ENCODE measurements at places on chromosomes 5 and 9.

DNA sequence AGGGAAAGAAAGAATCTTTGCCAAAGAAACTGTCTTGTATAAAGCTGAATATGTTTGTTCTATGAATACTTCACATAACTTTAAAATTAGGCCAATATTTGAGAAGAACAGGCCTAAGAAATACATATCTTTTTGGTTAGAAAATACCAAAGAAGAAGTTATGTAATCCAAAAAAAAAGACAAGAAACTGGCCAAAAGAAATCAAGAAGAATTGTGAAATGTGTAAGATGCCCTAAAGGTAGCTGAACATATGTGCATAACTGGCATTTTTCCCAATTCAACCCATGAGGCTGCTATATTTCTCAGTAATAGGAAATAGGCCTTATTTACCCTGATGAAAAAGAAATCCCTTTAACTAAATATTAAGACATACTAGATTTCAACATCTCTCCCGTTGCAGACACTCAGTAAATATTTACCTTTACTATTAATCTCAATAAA, 290.0 kb downstream of the CETN3 start:
- DNase-seq = no peak

- no peak for DNase-seq
Observed at GRCh38 chr9:21504894-21505293, 22.8 kb upstream of the IFNE start.

DNA sequence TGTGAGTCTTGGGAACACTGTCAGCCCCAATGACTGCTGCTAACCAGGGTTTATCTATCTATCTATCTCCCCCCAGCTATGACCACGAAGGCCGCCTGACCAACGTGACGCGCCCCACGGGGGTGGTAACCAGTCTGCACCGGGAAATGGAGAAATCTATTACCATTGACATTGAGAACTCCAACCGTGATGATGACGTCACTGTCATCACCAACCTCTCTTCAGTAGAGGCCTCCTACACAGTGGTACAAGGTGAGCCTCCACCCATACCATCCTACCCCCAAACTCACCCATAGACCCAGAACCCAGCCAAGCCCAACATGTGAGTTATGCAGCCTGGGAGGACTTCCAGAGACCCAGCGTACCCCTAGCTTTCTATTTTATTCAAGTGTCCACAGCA, 65.4 kb upstream of the WWC1 start:
- DNase-seq = no peak

GRCh38 chr9:37996819-37997217, 72.2 kb downstream of the SHB start:
- DNase-seq = no peak

DNA sequence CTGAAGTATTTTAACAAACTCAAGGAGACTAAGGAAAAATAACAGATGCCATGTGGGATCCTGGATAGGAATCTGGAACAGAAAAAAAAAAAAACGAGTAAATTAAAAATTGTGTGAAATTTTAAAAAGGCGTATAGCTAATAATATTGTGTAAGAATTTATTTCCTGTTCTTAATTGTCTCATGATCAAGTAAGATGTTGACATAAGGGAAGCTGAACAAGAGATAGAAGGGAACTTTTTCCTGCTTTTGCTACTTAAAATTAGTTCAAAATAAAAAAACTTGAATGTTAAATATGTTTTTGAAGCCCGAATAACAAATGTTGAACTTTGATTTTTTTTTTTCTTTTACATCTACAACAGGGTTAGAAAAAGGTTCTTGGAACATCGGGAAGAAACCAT, 10.5 kb downstream of the SNAPC3 start:
- DNase-seq = no peak

DNA sequence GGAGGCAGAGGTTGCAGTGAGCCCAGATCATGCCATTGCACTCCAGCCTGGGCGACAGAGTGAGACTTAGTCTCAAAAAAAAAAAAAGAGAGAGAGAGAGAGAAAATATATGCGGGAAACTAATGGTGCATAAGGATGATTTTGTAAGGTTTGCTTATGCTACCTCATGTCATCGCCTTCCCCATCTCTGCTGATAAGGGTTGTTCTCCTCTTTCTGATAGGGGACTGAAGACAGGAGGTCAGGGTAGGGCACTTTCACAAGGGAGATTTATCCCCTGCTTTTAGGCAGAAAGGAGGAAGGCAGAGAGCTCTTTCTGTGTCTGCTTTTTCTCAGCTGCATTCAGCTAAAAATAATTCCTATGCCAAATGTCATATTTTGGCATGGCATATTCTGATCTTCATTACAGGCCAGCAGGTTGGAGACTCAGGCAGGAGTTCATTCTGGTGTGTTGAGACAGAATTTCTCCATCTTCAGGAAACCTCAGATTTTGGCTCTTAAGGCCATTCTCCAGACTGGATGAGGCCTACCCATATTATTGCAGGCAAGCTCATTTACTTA, 220.2 kb downstream of the AUH start:
- DNase-seq = no peak
